ENCODE measurements at places on chromosomes 2 and 18.

DNA sequence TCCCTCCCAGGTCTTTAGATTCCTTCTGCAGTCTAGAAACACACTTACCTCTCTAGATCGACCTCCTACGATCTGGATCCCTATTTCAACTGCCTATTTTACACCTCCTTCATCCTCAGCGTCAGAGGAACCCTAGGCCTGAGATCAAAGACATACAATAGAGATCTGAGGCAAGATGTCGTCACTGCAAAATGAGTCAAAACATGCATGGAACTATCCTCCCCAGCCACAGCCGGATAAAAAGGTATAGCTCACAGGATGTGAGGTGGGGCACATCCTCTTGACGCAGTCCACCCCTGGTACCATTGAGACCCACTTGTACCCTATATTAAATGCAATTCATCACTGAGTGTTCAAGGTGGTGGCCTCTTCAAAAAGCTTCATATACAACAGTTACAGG lies 63.7 kb upstream of the DNAJC10 start:
- no peak for DNase-seq

DNA sequence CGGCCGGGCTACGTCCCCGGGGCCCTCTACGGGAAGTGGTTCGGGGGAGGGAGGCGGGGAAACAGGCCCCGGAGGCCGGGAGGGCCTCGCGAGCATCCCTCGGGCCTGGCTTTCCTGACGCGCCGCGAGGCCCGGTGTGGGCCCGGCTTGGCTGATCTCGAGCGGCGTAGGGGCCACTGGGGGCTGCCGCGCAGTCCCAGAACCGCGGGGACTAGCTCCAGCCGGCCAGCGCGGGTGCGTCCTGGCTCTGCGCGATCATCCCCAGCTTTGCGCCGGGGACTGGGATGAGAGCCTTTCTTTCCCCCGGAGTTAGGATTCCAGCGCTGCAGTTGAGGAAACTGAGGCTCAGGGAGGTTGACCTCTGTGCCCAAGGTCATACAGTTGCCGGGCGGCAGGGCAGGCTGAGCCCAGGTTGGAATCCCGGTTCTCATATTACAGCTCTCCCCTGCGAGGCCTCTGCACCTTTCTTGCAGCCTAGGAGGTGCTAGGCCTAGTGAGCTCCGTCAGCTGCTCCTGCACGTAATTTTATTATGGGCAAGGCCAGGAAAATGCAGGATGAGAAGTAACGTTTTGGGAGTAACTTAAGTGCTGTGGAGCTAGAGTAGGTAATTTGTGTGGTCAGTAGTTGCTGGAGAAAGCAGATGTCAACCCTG lies 501 bp downstream of the LPIN1 start:
- peak; percentile 31 for DNase-seq

GRCh38 chr2:67576991-67577390 lies 179.9 kb downstream of the ETAA1 start:
- DNase-seq, result no peak

- DNase-seq, result no peak
Observed at GRCh38 chr18:27249933-27250332, 64.8 kb upstream of the CHST9 start.

DNA sequence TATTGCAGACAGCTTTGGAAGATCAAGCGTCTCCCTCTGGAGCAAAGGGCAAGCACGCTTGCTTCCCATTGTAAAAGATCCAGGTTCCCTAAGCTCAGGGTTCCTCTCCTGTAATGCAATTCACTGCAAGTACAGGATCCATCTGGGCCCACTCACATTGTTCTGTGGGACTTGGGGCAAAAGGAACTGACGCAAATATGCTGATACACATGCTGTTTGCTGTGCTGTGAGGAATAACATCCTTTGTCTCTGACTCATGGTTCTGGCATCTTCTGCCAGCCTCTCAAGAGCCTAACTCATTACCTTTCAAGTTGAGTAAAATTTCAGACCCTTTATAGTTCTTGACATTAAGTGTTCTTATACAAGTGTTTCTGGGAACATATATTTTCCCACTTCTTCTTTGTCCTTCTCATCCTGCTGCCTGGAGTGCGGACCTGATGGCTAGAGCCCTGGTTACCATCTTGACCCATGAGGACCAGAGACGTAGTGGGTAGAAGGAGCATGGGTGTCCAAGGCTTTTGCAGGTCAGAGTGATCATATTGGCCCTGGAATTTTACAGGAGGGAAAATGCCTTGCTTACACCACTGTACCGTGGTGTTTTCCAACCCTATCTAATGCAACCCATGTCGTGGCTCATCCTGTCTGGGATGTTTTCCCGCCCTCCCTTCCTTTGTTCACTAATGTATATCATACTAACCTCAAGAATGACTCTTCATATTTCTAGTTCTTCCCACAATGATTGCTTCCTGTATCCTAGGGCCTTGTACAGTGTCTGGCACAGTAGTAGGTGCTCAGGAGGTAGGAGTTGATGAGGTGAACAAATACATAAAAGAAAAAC lies 145.7 kb upstream of the GLI2 start:
- peak; percentile 62 for DNase-seq

DNA sequence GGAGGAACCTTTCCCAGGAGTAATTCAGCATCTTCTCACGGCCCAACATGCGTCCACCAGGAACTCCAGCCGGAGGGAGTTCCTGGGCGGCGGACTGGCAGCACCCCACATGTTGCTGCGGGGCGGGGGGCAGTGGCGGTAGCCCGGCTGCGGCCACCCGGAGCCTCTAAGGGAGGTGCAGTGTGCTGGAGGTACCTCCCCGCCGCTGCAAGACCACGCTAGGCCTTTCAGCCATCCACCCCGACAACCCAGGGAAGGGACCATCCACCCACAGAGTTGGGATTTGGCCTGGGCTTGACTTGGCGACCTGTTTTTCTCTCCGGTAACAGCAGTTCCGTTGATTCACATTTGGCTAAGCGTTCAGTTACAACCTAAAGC lies 625 bp downstream of the LYPD6 start:
- DNase-seq, result no peak

- peak; percentile 4 for DNase-seq
Observed at GRCh38 chr2:198322275-198322674, 517.9 kb downstream of the PLCL1 start.

GRCh38 chr2:116859708-116860107 lies 954.8 kb upstream of the DDX18 start:
- DNase-seq, result no peak

- no peak for DNase-seq
Observed at GRCh38 chr2:35294636-35295263, 1060.8 kb upstream of the CRIM1 start.

- DNase-seq, result no peak
Observed at GRCh38 chr2:229870903-229871656, 50.7 kb downstream of the TRIP12 start.

- no peak for DNase-seq
Observed at GRCh38 chr2:128427413-128427755, 108.7 kb upstream of the HS6ST1 start.

GRCh38 chr2:214286011-214286410 lies 124.8 kb upstream of the VWC2L start:
- no peak for DNase-seq

All from ACHN (cell line).